Activated T-helper 1 cell treated with anti-CD3 and anti-CD28 coated beads, Interleukin-2, amount 50 U/mL, for 16 hours (primary cell): ENCODE measurements at places on chromosomes 5 and 9.

- DNase-seq, result no peak
Observed at GRCh38 chr9:114077162-114077837, 800 bp downstream of the AMBP start.

DNA sequence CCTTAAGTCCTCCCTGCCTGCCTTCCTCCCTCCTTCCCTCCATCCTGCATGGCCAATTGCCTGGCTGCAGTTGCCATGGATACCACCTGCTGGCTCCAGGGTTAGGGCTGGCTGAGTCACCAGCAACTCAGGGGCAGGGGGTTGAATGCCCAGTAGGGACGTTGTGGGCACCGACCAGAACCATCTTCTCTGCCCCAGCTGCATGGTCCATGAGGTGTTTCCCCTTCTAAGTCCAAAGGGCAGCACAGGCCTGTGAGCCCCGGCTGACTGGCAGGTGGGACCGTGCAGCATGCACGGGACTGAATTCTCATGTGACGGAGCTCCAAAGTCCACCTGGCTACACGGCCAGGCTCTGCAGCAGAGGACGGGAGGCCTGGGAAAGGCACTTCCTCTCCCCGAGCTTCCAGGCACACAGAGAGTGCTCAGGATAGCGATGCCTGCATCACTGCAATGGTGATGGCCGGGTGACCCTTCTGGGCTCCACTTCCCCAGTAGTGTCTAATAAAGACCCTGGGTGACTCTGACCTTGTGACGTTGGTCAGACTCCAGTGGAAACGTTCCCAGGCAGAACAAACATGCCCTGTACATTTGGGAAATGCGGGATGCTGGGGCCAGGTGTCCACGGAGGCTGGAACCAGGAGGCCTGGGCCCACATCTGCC is 5.7 kb downstream of the ASS1 start:
- no peak for DNase-seq

DNA sequence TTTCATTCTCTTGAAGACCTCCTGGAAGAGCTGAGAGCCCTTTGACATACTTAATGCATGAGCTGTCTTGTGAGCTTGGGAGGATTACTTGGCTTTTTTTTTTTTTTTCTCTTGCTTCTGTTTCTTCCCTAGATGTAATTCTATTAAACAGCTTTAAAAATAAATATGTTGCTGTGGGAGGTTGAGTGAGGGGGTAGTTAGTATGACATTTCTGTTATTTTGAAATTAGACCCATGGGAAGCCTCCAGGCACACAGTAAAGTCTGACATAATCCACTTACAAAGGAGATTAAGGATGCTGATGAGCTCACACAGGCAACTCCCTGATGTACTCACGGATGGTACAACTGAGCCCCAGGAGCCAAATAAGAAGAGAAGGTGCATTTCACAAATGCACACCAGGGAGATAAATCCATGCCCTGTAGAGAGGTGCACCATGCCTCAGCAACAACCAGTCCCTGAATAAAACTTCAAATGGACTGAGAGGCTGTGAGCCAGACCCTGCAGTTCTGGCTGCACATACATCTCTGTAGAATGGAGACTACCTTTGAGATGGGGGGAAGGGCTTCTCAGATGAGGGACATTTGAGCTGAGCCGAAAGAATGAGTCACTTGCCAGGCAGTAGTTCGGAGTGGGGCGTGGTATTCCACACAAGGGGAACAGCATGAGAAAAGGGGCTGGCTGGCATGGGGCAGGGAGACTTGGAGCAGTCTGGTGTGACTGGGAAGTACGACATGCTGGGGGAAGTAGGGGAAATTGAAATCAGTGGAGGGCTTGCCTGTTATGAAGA is 68.7 kb downstream of the ACTL7B start:
- DNase-seq, result no peak

DNA sequence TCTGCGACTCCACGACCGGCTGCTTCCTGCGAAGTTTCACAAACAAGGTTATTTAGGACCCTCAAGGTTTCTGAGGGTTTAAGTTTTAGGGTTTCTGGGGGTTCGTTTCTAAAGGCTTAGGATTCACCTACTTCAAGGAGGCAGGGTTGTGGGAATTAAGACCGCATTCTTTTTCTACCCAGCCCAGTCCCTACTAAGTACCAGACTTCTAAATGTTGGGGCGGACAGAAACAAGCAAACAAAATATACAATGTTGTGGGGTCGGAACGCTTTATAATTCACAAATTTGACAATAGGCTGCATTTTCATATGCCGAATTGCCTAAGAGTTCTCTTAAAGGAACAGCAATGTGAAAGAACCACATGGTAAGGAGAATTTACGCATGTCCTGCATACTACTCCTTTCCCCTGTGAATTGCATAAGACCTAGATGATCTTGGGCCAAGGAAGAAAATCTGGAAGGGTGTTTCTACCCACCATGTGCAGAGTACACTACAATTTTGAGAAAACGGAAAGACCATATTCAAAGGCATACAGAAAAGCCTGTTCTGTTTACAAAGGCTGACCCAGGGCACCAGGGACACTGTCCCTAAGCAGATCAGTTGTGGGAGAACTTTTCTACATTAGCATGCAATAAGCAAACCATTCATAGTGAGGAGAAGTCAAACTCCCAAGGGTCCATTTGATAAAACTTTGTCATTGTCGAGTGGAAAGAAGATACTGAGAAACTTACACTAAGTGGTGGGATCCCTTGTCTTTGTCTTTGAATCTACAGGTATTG is 457.3 kb downstream of the RAB3C start:
- no peak for DNase-seq

- no peak for DNase-seq
Observed at GRCh38 chr5:180824630-180825476, 22.2 kb upstream of the MGAT1 start.

- DNase-seq, result no peak
Observed at GRCh38 chr5:174046558-174046957, 1.1 kb downstream of the NSG2 start.

DNA sequence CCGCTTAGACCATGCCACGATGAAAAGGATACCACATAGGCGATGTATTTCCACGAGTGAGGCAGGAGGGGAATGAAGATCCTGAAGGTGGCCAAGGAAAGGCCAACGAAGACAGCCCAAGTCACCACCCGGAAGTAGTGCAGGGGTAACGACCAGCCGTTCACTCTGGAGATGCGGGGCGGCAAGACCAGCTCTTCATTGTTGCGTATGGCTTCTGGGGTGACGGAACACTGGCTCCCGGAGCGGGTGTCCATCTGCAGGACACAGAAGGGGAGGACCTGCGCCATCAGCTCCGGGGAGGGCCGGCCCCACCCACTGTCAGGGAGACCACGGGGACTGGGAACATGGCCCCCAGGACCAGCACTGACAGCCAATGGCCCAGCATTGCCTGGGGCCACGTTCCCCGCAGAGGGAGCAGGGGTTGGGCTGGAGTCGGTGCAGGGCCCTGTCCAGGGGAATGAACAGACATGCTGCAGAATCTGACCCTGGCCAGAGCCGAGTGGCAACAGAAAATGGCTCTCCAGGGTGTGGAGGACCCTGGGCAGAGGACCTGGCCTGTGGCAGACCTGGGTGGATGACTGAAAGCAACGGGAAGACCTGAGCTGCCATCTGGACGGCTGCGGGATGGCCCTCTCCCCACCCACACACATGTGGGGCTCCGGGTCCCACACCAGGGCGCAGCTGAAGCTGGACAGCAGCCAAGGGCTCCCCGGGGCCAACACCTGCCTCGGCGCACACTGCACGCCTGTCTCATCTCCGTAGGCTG is 17.7 kb downstream of the ZDHHC11B start:
- no peak for DNase-seq
